Glutamatergic neuron (in vitro differentiated cells): ENCODE measurements at places on chromosomes 7 and 10.

- no peak for DNase-seq
These were observed 9.3 kb downstream of the CDC14C start for GRCh38 chr7:48933549-48934085.

GRCh38 chr7:47534322-47535034, 47.4 kb downstream of the TNS3 start:
- DNase-seq = no peak

DNA sequence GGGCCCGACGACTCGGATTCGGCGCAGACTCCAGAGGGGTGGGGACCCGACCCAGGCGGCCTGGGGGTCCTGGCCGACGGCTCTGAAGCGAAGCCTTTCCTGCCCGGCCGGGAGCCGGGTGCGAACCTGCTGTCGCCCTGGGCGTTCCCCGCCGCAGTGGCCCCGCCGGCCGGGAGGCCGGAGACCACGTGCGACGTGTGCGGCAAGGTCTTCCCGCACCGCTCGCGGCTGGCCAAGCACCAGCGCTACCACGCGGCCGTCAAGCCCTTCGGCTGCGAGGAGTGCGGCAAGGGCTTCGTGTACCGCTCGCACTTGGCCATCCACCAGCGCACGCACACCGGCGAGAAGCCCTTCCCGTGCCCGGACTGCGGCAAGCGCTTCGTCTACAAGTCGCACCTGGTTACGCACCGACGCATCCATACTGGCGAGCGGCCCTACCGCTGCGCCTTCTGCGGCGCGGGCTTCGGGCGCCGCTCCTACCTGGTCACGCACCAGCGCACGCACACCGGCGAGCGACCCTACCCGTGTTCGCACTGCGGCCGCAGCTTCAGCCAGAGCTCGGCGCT, 15.4 kb downstream of the ZNF316 start:
- DNase-seq = no peak

GRCh38 chr7:84117304-84117703, 77.3 kb downstream of the SEMA3A start:
- DNase-seq = peak; percentile 60

DNA sequence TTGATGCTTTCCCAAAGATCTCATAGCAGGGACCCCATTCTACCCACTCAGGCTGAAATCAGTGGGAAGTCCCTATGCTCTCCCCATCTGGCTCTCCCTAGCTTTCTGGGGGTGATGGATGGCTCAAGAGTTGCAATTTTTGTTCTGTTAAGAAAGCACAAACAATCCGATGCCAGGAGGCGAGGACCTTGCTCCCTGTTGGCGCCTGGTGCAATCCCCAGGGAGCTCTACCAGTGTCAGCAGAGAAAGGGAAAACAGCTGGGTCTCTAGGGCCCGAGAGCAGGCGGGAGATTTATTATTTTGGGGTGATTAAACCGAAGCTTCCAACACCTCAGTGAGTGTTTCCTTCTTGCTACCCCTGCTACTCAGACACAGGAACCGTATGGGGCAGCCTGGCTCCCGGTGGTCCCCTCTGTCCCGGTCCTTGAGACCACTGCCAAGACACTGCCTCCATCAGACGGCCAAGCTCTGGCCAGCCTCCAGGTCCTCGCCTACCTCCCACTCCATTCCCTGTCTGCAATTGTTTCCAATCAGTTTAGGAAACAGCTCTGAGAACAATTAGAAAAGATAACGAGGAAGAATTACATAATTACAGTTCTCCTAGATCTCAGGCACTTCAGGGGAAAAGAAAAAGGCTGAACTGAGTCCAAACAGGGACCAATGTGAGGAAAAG, 147.9 kb downstream of the PLXNA4 start:
- DNase-seq = no peak

- DNase-seq = no peak
These were observed 29.0 kb upstream of the GSDME start for GRCh38 chr7:24786306-24786705.

DNA sequence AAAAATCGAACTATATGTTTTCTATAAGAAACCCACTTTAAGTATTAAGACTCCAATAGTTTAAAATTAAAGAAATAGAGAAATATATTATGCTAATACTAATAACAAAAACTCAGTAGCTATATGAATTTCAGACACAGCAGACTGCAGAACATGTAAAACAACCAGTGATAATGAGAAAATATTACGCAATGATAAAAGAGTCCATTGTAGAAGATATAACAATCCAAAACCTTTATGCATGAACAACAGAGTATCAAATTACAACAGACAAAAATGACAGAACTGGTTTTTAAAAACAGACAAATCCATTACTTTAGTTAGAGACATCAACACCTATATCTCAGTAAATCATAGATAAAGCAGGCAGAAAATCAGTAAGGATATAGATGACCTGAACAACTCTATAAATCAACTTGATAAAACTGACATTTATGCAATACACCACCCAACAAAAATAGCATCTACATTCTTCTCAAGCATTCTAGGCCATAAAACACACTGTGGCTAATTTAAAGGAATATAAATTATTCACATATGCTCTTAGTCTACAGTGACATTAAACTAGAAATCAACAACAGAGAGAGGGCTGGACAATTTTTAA, 669.5 kb upstream of the GHITM start:
- no peak for DNase-seq

GRCh38 chr7:1889556-1890181, 219.6 kb downstream of the ELFN1 start:
- DNase-seq = peak; percentile 10

- no peak for DNase-seq
These were observed 35.9 kb upstream of the SKAP2 start for GRCh38 chr7:26900251-26900650.

- DNase-seq = no peak
These were observed 82.5 kb downstream of the ICA1 start for GRCh38 chr7:8179486-8179885.

DNA sequence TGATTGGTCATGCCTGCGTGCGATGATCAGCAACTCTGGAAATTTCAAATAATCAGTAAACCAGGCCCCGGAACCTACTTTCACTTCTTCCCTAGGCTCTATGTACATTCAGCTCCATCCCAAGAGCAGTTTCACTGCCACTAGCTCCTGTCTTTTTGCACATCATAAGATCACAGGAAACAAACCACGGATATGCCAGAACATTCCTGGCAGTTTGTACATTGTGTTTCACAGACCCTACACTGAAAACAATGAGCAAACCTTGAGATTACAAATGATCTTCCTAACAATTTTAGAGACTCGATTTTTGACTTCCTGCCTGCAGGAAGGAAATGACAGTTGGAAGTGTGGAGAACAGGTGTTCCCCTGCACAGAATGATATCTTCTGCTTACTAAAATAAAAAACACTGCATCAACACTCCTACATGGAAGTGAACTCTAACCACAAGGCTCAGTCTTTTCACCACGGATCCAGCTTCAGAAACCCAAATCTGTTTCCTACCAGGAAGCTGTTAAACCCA, 7.6 kb upstream of the TMEM236 start:
- DNase-seq = no peak

GRCh38 chr10:119461380-119461779, 81.1 kb downstream of the RGS10 start:
- no peak for DNase-seq

- DNase-seq = no peak
These were observed 16.8 kb upstream of the TSPAN12 start for GRCh38 chr7:120874722-120875121.

- DNase-seq = no peak
These were observed 96.5 kb downstream of the ARMH3 start for GRCh38 chr10:101959346-101959916.

DNA sequence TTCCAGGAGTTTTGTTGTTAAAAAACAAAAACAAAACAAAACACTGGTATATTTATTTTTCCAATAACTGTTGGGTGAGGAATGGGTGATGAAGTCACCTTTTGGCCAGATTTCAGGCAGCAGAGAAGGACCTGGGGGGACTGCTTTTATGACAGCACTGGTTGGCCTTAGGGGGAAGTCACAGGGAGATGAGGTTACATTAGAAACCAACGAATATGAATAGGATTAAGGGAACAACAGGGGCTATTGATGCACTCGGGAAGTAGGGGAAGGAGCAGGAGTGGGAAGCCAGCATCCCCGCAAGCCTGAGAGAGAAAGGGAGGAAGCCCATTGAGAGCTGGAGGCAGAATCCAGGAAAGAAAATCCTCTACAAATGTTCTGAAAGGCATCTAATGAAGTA, 958.4 kb downstream of the TYW1 start:
- DNase-seq = no peak

DNA sequence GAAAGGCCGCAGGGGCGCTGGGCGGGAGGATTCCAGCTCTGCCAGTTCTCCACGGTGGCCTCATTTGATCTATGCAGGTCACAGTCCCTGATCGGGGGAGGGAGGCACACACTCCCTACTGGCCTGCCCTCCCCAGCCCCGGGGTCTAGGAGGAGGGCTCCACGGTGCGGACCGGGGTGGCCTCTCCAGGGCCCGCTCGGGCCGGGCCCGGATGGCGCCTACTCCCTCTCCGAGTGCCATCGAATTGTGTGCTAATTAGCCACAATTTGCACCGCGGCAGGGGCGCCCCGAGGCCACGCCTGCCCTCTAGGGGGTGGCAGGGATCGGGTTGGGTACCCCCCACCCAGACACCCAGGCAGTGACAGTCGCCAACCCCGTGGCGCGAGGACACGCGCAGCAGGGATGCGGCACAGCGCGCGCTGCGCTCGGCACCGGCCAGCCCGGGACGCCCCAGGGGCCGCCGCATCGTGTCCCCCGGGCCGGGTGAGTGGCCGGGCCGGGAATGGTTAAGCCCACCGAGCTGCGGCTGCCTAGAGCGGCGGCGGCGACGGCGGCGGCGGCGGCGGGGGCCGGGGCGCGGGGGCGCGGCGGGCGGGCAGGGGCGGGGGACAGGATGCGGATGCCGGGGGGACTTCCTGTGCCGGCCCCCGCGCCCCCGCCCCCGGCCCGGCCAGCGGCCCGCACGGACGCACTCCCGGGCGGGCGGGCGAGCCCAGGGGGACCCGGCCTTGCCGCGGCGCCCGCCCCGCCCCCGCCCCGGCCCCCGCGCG, at the start of gene ZNF853:
ZNF853 (plus strand) TSS at position 658 of the 770 bp plus-strand sequence. CDS start 565 bp downstream, outside the sequence.
- peak; percentile 58 for DNase-seq

DNA sequence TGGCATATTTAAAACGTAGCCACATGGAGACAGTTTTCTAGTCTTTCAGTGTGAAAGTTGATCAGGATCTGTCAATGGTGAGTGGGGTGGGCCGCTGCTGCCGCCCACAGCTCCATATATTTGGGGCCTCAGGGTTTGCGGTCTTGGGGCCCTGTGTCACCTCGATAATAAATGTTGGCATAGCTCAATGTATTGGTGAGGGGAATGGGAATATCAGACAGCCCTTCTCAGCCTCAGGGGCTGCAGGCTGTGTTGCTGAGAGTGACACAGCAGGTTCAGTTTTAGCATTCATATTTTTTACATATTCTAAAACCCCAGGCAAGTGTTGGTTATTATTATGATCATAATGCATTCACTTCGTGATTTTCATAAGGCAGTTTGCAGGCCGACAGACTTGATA, 5.3 kb downstream of the CDH23 start:
- DNase-seq = no peak

GRCh38 chr10:101859530-101859929, 15.9 kb upstream of the KCNIP2 start:
- no peak for DNase-seq

- DNase-seq = no peak
These were observed 184.4 kb downstream of the MACC1 start for GRCh38 chr7:20032741-20033140.

GRCh38 chr10:26911811-26912461, 51.2 kb upstream of the ABI1 start:
- no peak for DNase-seq

- no peak for DNase-seq
These were observed 34.8 kb downstream of the CFAP43 start for GRCh38 chr10:104197364-104197763.

GRCh38 chr7:146528581-146528980, 412.0 kb downstream of the CNTNAP2 start:
- DNase-seq = no peak

DNA sequence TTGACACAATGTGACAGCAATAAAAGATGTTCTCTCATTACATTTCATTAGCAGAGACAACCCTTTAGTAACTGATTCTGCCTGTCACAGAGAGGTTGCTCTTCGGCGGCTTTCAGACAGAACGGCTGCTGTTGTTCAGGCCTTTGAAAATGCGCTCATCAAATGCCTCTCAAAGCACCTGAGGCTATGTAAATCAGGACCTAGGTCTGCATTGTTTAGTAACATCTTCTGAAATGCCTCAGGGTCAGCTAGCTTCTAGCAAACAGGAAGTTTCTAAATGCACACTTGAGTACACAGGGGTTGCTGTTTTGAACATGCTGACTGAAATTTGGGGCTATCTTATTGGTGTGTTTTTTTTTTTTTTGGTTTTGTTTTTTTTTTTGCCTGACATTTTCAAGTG, 143.3 kb upstream of the DKK1 start:
- no peak for DNase-seq

DNA sequence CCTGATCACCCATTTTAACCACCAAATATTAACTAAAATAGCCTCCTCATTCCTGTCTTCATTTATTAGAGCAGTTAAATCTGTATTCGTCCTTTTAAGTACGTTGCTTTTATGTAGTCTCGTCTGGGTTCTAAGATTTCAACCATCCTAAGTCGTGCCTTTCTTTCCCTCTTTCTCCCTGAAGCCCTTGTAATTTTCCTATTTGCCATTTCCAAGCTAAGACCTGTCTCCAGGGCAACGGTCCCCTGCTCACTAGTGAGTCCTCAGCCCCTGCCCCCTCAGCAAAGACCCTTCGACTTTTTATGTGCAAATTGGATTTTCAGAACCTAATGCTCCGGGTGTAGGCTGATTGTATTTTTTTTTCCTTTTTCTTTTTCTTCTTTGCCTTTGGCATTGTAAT, 16.1 kb upstream of the MEST start:
- DNase-seq = no peak

- DNase-seq = peak; percentile 77
These were observed 609 bp downstream of the SGPL1 start for GRCh38 chr10:70816220-70816894.

- DNase-seq = no peak
These were observed 31.8 kb downstream of the ZNF277 start for GRCh38 chr7:112238330-112238729.

DNA sequence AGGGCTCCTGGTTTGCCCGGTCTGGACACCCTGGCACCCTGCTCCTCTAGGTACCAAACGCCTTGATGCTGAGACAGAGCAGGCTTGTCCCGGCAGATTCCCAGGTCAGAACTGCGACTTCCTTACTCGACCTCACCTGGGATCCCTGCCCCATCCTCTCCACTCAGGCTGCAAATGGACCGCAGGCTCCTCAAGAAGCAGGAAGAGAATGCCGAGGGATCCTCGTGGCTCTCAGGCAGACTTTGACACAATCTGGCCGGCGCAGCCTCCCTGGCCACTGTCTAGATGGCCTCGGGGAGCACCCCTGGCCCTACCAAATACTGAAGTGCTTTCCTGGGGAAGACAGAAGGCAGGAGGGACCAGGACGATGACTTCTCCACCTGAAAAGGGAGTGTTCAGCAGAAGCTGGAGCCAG, 421 bp upstream of the NODAL start:
- peak; percentile 26 for DNase-seq

DNA sequence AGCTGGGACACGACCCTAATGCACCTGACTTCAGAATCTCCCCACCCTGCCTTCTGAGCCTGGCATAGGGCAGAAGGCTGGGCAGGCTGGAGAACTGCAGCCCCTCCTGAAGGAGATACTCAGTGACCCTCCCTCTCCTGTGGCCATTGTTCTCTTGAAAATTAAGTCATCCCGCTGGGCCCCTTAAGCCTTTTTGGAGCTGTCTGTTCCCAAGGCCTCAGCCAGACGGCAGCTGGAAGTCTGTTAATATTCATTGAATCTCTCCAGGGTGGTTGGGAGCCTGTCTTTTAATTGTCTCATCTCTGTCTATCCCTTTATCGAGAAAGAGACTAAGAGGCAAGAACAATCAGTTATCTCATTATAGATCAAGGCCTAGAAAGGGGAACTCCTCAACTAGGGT, 118.1 kb upstream of the PCBD1 start:
- peak; percentile 46 for DNase-seq
